Stimulated activated CD4-positive, alpha-beta T cell treated with anti-CD3 and anti-CD28 coated beads, Interleukin-4, amount 100 ng/mL, for 1 hour (primary cell): ENCODE measurements at places on chromosomes 4 and X.

DNA sequence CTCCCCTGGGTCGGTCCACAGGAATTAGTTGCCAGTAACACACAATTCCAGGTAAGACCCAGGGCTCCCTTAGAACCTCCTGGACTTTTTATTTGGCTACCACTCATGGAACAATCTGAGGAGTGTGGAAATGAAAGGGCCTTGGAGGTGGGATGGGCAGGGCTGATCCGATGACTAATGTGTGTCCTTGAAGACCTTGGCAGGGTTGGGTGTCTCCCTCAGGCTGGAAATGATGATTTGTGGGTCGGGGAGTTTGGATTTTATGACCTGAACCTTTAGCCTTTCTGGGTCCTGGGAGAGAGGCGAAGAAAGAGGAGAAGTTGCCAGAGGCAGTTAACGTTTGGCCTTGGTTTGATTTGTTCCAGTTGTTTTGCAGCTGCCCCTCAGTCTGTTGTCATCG lies 425.0 kb downstream of the MID1IP1 start:
- DNase-seq: no peak

DNA sequence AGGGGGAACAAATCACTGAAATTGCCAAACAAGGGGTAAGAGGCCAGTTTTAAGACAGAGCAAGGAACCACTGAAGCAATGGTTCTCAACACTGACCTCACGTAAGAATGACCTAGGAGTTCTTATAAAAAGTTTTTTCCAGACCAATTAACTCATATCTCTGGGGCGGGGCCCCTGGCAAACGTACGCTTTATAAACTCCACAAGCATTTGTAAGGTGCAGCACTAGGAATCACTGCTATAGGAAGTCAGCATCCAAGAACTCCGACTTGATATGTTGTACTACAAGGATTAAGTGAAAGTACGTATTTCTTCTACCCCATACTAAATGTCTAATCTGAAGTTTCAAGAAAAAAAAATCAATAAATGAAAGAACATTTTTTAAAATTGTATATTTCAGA lies 269.9 kb downstream of the RCHY1 start:
- DNase-seq: no peak

GRCh38 chr4:168321006-168321405 lies 2.5 kb upstream of the DDX60 start:
- no peak for DNase-seq

DNA sequence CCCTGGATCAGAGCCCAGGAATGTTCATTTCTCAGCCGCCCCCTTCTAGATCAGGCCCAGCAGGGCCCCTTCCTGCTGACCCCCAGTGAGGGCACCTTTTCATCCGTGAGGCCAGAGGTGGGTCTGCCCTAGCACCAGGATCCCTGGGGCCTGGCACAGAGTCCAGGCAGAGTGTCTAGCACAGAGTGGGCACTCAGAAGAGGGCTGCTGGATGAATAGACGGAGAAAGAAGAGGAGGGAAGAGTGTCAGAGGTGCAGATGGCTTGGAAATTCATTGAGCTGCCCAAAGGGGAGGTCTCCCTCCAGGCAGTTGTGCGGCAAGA lies 106.5 kb downstream of the CPZ start:
- DNase-seq: no peak

DNA sequence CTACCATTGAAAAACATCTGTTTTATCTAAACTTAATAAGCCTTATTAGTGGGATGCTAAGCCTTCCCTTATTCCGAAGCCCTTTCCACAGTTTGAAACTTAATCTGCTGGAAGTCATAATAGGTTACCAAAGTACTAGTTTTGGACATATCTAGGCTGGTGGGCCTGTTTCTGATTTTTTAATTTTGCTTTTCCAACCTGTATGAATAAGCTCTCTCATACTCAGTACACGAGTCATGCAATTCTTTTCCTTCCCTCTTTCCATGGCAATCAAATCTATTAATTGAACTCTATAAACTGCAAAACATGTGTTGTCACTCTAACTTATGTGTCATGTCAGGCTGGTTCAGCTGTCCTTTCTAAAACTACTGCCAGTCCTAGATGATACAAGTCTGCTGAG lies 91.0 kb downstream of the AMMECR1 start:
- no peak for DNase-seq

DNA sequence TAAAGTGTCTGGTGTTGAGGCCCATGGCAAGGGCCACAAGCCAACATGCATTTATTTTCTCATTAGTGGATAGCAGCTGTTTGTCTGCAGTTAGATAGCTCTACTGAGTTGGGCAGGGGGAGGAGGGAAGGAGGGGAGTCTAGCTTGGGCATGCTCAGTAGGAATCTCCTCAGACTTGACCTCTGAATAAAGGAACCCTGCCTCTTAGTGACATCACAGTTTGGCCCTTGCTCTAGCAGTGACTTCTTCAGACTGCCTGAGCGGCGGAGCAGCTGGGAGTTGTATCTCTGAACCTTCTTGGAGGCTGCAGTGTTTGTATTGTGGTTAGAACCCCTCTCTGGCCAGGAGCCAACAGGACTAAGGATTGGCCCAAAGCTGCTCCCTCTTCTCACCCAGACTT lies 57.4 kb downstream of the BCORL1 start:
- no peak for DNase-seq
